ENCODE measurements at places on chromosomes 1 and 21.
A peak's percentile ranks its signal among the peaks of the same experiment; 100 is the strongest.

- no peak for DNase-seq
These were observed 359.1 kb downstream of the BARHL2 start for GRCh38 chr1:90357995-90358394.

DNA sequence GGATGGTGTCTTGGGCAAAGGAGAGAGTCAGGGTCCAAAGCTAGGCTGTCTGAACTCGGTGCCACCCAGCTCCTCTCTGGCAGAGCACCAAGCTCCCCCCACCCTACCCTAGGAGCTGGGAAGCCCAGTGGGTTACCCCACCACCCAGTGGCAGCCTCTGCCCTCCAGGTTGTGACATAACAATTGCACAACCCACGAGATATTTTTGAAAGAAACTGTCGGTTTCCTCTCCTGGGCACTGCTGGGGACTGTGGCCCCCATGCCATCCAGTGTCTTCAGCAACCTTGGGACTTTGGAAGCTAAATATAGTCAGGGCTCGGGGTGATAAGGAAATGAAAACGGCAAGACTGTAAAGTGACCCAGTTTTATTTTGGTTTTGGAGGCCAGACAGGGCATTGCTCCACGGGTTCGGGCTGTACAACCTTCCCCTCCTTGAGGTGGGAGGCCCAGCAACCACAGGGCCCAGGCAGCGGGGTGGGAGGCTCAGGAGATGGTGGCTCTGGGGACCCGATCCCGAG is 1.4 kb downstream of the CITED4 start:
- DNase-seq: no peak

DNA sequence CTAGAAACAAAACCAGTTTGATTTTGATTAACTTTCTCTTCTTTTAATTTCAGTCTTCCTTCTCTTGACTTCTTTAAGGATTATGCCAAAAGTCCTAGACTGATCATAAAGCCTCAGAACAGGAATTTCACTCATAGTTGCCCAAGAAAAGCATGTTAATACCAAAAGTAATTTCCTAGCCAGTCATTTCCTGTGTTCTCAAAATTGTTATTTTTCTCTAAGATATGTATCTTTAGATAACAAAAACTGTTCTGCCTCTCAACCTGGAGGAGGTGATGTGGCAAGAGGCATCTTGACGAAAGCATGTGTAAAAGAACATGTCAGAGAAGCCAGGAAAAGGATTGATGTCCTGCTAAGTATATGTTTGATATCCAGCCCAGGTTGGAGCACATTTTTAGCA is 78.0 kb upstream of the IPO9 start:
- no peak for DNase-seq

DNA sequence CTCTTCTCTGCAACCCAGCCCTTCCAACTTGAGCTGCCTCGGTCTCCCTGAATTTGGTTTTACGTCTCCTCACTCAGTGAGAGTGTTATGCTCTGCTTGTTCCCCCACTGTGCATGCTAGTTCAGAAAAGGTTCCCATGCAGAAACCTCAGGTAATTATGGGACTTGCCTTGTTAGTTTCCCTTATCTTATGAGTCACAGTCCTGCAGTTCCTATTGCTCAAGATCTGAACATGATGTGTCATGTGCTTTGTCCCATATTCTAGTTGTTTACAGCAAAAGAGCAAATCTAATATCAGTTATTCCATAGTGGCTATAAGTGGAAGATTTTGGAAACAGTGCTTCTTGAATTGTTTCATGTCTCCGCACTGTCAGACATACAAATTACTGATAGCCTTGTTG is 74.4 kb downstream of the DUSP10 start:
- peak; percentile 40 for DNase-seq

GRCh38 chr1:85692730-85693314 is 15.4 kb downstream of the ZNHIT6 start:
- peak; percentile 47 for DNase-seq

All from AG09309 (cell line).